Activated CD4-positive, alpha-beta T cell treated with anti-CD3 and anti-CD28 coated beads for 1 hour (primary cell): ENCODE measurements at places on chromosomes 11 and 22.

DNA sequence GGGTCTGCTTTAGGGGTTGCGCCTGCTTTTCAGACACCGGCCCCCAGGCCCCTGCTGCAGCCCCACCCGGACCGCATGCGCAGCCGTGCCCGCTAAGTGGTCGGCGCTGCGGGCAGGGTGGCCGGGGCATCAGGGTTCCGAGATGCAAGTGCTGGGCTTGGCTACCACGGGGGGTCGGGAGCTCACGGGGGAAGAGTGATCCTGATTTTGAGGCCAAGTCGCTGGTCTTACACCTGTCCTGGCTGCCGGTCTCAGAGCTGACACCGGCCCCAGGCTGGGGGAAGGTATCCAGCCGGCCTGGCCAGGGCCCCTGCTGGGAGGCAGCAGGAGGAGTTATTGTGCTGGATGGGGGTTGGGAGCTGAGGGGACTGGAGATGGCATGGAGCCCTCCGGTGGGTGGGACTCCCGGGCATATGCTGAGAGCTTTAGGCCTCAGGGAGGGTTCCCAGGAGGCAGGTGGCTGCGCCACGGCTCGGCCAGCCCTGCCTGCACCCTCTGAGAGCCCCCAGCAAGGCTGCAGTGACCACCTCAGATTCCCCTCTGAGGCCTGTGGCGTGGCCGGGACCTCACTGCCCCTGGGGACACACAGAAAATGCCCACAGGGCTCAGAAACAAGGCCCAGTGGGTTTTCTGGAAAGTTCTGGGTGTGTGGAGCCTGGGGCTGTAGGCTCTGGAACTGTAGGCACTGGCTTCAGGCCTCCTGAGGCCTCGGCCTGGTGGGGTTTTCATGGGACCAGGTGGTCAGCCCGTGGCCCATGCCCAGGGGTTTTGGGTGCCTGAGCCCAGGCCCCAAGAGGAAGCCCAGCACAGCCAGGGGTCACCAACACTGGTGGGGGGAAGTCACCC is 4.4 kb upstream of the MUC5AC start:
- DNase-seq, result peak; percentile 7

GRCh38 chr22:30404307-30404706 is 7.5 kb downstream of the SEC14L2 start:
- DNase-seq, result no peak

DNA sequence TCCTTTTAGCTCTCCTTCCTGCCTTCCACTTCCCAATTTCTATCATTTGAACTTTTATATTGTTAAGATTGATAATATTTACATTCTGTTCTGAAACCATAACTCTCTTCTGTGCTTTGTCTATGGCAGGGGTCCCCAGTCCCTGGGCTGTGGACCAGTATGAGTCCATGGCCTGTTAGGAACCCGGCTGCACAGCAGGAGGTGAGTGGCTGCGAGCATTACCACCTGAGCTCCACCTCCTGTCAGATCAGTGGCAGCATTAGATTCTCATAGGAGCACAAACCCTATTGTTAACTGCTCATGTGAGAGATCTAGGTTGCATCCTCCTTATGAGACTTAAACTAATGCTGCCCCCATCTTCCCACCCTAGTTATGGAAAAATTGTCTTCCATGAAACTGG is 48.4 kb upstream of the HEPHL1 start:
- no peak for DNase-seq

- DNase-seq, result no peak
These were observed 2.2 kb downstream of the CPT1B start for GRCh38 chr22:50576070-50576469.

DNA sequence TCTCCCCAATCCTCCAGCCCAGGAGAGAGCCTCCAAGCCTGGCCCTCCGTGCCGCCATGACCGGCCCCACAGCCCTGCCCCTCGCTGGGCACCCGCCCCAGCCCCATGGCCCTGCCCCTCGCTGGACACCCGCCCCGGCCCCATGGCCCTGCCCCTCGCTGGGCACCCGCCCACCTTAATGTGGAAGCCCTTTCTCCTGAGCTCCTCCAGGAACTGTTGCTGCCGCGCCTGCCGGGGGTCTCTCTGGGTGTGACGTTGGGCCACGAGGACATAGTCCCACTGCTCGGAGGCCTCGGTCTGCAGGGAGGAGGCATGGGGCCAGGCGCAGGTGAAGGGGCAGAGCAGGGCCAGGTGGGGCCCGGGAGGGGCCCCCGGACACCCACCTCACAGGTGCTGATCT is 8.2 kb downstream of the ANO9 start:
- DNase-seq, result no peak

GRCh38 chr11:30454111-30454510 is 131.2 kb downstream of the ARL14EP start:
- no peak for DNase-seq

GRCh38 chr11:46044601-46045000 is 76.7 kb downstream of the PHF21A start:
- no peak for DNase-seq

DNA sequence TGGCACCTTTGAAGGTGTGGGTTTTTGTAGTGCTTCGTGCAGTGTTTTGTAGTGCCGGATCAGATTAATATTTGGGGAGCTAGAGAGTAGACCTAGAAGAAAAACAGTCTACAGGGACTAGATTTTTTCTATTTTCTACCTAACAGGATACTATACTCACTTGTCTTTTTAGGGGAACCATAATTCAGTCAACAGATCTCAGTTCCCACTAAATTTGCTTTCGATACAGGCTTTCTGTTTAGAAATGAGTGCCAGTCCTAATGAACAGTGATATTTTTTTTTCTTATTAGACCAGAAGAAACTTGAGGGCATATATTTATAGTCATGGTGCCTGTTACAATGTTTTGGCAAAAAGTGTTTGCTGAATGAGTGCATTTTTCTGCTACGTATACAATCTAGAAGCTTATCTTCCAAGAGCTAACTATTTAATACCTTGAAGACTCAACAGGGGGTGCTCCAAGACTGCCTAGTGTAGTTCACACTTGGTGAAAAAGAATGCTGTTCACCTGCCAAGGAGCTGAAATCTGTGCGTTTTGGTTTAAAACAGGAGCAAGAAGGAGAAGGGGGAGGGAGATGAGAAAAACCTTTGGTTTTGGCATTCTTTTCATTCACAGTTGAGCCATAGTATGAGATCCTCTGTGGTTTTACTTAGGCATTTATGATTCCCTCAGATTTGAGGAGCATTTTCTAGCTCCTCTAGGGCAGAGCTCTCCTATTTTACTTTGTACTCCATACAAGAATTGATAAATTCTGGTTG is 44.9 kb upstream of the VSTM5 start:
- DNase-seq, result no peak

- peak; percentile 13 for DNase-seq
These were observed 14.7 kb downstream of the MIAT start for GRCh38 chr22:26672060-26672471.

GRCh38 chr11:68271023-68271780 is 571 bp downstream of the C11orf24 start:
- DNase-seq, result peak; percentile 30

DNA sequence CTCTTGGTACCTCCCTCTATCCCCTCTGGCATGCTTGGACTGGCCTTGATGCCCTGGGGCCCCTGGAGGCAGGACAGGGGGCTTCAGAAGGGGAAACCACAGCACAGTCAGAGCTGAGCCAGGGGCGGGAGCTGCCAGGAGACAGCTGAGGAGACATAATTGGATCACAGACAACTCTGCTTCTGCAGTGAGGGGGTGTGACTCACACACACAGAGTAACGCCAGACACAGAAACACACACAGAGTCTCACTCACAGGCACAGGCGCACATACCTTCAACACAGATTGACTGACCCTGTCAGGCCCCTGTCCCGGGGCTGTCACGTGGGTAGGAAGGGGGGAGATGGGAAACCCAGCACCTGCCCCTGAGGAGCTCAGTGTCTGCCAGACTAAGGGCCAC is 20.6 kb downstream of the STARD10 start:
- DNase-seq, result no peak
